ENCODE measurements at places on chromosomes 11 and 22.

DNA sequence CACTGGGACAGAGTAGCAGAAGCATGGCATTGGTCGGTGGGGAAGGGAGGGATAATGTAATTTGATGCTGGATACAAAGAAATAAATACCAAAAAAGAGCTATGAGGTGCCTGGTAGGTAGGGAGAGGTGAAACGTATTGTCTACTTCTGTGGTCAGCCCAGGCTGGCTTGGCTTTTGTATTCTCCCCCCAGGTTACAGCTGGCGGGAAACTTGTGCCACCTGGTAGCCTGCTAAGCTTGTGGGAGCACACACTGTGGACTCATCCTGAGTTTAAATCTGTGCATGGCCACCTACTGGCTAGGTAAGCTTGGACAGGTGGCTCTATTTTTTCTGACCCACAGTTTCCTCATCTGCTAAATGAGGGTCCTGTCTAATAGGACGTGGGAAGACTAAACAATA lies 165.2 kb upstream of the E2F8 start:
- no peak for DNase-seq

GRCh38 chr11:18471995-18472394 lies 16.3 kb downstream of the LDHAL6A start:
- DNase-seq = no peak

GRCh38 chr22:47367993-47368945 lies 605.8 kb downstream of the TBC1D22A start:
- DNase-seq = no peak

DNA sequence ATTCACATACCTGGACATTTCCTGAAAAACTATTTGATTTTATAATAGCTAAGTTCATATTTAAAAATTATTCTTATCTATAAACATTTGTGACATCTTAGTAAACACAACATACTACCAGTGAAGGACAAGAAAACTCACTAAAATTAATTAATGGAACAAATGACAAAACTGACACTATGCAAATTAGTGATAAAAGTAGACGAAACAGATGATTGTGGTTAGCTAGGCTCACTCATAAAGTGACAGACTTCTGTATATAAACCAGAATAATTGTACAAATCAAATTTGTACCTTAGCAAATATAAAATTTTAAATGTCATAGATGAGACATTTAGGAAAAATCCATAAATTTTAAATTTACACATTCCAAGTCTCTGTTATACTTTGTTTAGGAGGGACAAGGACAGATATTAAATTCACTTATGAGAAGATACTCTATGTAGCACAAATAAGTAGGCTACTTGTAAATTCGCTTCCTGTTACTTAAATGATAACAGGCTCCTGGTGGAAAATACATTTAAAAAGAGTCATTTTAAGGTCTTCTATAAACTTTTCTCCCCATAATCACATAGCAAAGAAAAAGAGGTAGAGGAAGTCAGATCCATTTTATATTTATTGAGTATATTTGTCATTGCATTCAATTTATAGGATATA lies 81.2 kb downstream of the KIF18A start:
- DNase-seq = no peak

- DNase-seq = no peak
These were observed 8.2 kb downstream of the OSBP2 start for GRCh38 chr22:30702856-30703255.

DNA sequence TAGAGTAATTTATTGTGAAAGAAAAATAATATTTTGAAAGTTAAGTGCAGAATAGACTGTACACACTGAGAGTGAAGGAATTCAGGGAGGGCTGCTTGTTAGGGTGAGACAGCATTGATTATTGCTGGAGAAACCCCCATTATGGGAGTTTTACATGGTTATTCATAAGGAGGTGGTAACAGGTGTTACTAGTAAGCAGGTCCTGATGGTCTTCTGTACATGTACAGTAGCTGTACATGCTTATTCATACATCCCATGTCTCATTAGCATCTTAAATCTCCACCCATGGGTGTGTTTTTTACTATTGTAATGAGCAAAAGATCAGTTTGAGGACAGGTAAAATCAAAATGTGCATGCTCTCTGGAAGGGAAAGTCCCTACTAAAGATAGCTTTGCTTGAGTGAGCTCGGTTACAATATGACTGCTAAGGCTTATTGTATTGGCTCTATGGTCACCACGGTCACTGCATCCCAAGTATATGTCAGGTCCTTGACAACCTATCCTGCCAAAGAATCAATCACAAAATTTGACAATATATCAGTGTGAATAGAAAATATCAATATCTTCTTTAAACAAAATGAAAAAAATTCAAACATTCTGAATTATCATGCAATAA lies 6.2 kb downstream of the KDM4F start:
- DNase-seq = no peak

DNA sequence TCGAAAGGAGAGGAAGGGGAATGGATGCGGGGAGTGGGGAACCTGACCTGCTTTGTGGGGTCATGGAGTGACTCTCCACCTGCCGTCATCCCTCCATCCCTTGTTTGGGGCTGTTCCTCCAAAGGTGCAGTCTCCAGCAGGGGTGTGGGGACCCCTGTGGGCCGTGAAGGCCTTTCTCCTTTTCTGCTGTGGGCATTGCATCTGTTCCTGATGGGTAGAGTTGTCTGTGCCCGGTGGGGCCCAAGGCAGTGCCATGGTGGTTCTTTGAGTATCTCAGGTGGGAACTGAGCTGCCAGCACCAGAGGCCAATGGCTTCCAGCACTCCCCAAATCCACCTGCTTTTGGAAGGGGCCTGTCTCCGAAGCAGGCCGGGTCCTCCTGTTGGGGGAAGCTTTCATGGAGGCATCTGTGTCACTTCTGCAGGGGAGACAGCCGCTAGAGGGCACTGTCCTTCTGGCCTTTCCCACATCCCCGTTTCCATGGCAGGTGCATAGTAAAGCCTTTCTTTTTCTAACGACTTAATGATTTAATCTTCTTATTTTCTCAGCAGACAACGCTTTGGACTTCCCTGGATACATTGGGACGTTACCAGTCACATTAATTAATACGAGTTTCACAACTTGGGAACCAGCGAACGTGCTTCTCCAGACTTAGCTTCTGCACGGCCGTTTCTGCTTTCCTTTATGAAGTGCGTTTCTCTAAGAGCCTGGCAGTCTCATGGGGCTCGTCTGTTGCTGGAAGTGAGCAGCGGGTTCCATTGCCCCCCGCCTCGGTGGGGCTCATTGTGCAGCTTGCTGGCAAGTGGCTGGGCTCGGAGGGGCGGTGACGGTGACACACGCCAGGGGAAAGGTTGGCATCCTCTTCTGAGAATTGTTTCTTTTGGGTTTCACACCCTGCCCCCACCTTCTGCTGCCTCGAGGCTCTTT lies 57.1 kb downstream of the PARVB start:
- peak; percentile 61 for DNase-seq

DNA sequence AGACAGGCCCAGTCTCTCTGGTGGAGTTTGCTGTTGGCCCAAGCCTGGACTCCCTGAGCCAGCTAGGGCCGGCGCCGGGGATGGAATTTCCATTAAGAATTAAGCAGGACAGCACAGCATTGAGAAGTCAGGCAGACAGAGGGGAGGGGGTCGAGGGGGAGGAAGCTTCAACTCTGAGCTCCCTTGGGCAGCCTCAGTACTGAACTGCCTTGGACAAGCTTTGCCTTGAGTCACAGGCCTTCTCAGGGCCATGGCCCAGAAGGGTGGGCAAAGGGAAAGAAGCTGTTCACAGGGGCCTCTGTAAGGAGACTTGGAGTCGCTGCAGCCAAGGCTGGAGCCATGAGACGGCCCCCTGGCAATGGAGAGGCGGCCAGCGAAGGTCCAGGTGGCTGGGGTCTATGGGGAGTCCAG lies 2.6 kb upstream of the INSC start:
- no peak for DNase-seq

DNA sequence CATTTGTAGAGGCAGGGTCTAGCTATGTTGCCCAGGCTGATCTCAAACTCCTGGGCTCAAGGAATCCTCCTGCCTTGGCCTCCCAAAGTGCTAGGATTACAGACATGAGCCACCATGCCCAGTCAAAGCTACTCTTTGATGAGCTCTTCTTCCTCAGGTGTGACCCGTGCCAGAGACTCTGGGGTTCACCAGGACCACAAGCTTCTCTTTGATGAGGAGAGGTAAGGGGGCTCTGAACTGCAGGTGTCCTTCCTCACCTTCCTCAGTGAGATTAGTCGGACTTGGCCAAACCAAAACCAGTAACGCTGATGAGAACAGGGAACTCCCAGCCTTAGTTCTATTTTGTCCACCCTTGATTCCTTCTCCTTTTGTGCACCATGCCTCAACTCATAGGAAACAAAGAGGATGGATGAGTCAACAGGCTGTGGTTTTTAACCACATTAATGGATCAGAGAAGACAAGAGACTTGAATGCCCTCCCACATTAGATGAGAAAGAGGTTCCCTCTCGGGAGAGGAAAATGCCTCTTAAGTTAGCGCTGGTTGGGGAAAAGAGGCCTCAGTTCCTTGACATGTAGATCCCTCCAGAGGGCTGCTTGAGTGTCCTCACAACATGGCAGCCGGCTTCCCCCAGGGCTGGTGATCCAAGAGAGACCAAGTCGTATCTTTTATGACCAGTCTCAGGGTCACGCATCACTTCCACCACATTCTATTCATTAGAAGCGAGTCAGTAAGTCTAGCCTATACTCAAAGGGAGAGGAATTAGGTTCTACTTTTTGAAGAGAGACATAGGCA lies 25.7 kb upstream of the CTR9 start:
- no peak for DNase-seq
